ENCODE measurements at places on chromosomes 2 and 18. TPM values are rescaled to one million over a fixed set of nuclear protein-coding genes. Genes with fewer than 3 reads are reported as not detected.

DNA sequence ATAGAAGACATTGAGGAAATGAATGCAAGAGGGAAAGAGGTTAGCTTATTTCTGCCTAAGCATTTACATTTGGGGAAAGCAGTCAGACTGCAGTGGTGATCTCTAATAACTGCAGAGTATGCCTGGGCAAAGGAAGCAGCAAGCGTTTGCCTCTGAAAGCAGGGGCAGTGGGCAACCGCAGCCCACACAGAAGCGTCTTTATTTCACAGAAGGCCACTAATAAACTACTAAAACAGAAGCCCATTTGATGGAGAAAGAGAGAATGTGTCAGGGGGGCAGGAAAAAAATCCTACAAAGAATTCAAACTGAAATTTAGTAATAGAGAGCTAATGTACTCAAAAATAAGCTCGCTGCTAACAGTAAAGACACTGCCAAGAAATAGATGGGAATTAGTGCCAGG lies 53.1 kb downstream of the LRRTM4 start:
- DNase-seq, result no peak

- DNase-seq, result no peak
Measured at GRCh38 chr2:17522303-17522702, 4.1 kb upstream of the RAD51AP2 start.

DNA sequence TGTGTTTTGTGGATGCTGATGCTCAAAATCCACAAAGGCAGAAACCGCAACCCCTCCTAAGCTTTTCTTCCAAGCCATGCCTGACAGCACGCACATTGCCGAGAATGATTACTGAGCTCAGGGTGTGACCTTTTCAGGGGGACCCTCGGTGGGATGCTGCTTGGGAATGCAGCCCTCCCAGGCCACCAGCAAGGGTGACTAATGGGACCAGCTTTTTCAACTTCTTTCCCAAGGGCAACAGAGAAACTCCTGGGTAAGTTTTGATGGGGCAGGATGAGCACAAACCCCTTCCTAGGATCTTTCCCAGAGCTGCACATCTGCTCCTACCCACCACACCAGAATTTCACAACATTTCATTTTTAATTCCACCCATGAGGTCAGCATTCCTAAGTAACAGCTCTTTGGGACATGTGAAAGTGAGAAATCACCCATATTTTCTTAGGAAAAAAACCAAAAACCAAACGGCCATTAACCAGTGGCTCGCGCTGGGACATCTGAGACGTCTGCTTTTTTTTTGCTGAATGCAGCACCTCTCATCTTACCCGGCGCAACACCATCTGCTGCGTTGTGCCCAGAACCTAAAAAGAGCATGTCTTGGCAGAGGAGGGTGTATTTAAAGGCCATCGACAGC lies 119.0 kb downstream of the ARL4C start:
- DNase-seq, result peak; percentile 19

DNA sequence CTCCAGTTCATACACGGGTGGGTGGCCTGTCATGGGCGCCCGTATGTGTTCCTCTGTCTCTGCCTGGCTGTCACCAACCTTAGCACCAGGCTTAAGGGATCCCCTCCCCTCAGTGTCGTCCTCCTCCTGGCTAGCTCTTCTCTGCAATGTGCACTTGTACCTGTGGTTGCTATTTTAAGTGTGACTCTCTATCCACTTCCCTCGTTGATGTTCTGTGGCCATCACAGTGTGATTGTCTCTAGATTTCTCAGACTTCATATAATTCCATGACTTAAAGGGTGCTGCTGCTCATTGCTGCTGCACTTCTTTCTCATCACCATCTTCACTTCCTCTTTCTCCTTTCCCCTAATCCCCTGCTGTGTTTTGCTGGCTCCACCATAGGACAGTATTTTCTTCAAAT lies 143.4 kb downstream of the EML6 start:
- no peak for DNase-seq

- DNase-seq, result no peak
Measured at GRCh38 chr18:21943456-21943855, 202.9 kb downstream of the MIB1 start.

DNA sequence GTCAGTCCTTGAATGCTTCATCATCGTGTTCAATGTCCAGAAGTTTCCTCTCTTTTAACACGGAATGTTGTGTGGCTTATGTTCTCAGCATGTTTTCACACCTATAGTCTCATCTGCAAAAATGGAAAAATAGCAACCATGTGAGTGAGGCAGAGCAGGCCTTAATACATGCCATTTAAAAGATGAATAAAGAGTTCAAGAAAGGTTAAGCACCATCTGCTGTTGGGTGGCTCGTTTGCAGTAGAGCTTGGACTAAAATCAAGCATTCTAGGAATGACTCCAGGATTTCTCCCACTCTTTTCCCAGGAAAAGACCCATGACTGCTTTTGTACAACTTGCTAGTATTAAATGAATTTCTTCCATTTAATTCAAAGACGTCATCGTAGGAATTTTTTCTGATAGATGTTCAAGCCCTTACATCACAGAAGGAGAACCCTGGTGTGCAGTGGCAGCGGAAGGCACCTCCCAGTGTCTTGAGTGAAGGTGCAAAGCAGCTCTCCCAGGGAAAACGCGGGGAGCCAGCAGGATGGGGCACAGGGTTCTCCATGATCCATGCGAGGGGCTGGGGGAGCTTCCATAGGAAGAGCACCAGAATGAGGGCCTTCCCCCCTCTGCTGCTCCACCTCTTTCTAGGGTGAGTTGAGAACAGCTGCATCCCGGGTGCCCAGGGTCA lies 9.6 kb downstream of the DCDC2C start:
- peak; percentile 37 for DNase-seq

DNA sequence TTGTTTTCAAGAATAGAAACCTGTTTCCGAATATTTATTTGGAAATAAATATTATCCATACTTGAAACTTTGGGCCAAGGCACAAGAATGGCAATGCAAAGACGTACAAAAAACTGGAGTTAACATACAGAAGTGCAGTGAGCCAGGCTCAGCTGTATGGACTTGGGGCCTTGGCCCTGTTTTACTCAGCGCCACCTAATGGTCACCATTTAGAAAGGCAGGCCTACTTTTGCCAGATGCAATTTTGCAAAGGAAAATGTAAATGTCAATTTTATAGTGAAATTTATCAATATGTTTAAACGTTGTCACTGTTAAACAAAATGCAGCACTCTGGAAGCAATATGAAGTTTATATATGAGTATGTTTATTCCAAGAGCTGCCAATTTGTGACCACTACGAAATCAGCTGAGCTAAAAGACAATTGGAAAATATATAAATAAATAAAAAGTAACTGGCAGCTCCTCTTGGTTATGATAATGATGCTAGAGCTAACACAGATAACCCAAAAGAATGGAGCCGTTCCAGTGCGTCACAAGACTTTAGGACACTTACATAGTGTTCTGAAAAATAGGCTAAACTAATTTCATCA lies 155.0 kb downstream of the ARHGAP15 start:
- DNase-seq, result peak; percentile 30

GRCh38 chr2:41087946-41088345 lies 636.1 kb upstream of the SLC8A1 start:
- DNase-seq, result no peak

GRCh38 chr18:23758281-23758680 lies 69.0 kb downstream of the LAMA3 start:
- DNase-seq, result no peak

DNA sequence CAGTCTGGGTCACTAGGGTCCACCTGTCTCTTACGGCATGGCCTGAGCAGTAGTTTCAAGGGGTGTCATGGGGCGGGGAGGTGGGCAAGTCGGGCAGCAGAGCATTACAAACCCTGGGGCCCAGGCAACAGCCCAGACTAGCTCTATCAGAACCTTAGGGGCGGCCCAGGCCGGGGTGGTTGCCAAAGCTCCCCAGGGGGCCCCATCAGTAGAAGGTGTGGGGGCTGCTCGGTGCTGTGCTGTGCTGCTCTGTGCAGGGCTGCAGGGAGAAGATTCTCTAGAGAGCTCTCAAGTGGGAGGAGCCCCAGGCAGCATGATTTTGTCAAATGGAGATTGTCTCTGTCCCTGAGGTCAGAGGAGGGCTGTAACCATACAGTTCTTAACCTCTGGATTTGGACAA lies 36.4 kb upstream of the SLC14A1 start:
- DNase-seq, result no peak

- no peak for DNase-seq
Measured at GRCh38 chr2:36753706-36754221, 57.3 kb downstream of the VIT start.

GRCh38 chr2:172627181-172627580 lies 71.3 kb downstream of the PDK1 start:
- DNase-seq, result no peak

DNA sequence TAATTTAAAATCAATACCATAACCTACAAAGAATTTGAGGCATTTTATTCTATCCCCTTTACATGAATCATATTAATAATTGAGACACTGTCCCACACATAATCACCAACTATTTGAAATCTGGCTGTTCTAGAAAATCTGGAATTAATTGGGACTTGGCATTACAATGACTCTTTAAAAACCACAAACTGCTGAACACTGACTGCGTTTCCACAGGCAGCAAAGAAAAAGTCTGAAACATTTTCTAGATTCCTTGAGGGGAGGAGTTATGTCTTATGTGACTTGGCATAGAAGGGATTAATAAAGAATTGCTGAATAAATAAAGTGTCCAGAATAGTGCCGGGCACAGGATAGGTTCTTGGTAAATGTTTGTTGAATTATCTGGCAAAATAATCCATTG lies 61.4 kb downstream of the GPR39 start:
- DNase-seq, result no peak

DNA sequence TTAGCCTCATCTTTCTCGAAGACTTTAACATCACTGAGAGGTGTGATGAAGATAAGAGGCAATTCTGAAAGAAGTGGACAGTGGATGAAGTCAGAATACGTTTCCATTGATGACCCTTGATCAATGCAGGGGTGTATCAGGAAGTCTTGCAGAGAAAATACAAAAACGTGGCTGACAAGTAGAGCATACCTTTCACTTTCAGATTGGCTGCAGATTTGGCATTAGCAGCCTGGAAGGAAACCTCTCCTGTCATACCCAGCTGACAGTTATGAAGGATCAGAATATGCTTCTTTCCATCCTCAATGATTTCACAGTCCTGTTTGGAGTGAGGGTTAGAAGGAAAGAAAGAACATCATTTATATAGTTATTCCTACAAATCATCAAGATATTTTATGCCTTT lies 152.5 kb downstream of the PLEKHA3 start:
- DNase-seq, result no peak

- peak; percentile 54 for DNase-seq
Measured at GRCh38 chr2:219398721-219399363, 11.1 kb upstream of the DNPEP start.

DNA sequence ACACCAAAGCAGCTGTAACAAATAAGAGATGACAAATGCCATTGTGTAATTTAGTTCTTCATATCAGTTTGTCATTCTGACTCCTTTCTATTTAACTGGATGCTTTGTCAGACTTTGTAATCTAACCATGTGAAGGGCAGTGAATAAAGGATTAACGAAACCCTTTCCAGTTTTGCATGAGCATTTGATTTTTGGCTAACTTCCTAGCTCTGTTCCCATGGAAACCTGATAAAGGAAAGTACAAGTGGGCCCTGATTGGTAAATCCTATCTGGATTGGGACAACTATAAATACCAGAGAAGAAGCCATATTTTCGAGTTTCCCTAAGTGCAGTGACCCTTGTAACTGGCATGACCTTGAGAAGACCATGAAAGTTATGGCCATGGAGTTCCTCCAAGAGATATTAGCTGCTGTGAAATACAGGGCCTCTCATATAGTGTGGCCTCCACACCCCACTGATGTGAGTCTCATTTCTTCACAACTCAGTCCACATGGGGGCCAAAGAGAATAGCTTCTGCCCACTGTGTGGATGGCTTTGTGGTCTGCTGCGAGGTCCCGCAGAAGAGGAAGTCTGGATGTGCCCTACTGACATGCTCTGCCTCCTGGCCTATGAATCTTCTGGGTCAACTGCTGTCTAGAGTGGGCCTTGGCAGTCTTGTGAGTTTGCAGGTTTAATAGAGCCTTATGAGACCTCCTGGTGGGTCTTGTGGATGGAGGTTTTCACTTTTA lies 38.2 kb upstream of the CYP1B1 start:
- peak; percentile 82 for DNase-seq

Gene CCDC88A
- polyA plus RNA-seq, result 48.3 TPM

Gene SLC38A11
- 0.15 TPM for polyA plus RNA-seq

Gene CDH20
- 0.02 TPM for polyA plus RNA-seq

Gene DSC2
- 7.2 TPM for polyA plus RNA-seq

Gene BMPR2
- polyA plus RNA-seq, result 18.3 TPM

Measured in lung (tissue), 17 donors.